ENCODE measurements at places on chromosomes 2 and 18. TPM values are rescaled to one million over a fixed set of nuclear protein-coding genes. Genes with fewer than 3 reads are reported as not detected.

The ALPG gene
- total RNA-seq = not detected

The SIX3 gene
- not detected for total RNA-seq

GRCh38 chr2:83112858-83113257 is 1346.2 kb downstream of the SUCLG1 start:
- DNase-seq = no peak

- DNase-seq = no peak
Observed at GRCh38 chr2:34787341-34787740, 1188.2 kb upstream of the FAM98A start.

The CASP10 gene
- 7.9 TPM for total RNA-seq

DNA sequence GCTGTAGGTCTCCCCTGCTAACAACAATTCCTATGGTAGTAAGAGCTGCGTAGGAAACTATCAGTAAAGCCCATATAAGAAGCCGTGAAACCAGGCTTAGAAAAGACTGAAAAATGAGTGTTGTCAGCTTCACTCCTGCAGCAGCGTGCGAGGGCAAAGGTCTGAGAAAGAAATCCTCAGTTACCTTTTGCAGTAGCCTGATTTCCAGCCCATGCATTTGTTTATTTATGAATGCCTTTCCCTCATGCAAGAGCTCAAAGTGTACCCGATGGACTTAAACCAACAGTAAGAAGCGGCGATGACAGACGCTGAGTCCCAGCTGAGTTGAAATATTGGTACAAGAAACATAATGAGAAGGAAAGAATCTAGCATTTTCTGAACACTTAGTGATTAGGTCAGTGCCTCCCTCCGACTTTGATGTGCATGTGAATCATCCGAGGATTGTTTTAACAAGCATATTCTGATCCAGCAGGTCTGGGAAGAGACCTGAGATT is 15.0 kb upstream of the POLI start:
- DNase-seq = peak; percentile 35

DNA sequence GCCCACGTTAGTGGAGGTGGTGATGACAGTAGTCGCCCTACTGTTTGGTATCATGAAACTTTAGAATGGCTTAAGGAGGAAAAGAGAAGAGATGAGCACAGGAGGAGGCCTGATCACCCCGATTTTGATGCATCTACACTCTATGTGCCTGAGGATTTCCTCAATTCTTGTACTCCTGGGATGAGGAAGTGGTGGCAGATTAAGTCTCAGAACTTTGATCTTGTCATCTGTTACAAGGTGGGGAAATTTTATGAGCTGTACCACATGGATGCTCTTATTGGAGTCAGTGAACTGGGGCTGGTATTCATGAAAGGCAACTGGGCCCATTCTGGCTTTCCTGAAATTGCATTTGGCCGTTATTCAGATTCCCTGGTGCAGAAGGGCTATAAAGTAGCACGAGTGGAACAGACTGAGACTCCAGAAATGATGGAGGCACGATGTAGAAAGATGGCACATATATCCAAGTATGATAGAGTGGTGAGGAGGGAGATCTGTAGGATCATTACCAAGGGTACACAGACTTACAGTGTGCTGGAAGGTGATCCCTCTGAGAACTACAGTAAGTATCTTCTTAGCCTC is 16.2 kb downstream of the MSH6 start:
- DNase-seq = no peak

DNA sequence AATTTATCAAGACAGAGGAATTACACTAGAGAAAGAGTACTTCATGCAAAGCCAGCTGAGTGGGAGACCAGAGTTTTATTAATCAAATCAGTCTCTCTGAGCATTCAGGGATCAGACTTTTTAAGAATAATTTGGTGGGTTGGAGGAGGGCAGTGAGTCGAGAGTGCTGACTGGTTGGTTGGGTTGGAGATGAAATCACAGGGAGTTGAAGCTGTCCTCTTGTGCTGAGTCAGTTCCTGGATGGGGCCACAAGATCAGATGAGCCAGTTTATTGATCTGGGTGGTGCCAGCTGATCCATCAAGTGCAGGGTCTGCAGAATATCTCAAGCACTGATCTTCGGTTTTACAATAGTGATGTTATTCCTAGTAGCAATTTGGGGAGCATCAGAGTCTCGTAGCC is 21.4 kb upstream of the PDCL3 start:
- no peak for DNase-seq

DNA sequence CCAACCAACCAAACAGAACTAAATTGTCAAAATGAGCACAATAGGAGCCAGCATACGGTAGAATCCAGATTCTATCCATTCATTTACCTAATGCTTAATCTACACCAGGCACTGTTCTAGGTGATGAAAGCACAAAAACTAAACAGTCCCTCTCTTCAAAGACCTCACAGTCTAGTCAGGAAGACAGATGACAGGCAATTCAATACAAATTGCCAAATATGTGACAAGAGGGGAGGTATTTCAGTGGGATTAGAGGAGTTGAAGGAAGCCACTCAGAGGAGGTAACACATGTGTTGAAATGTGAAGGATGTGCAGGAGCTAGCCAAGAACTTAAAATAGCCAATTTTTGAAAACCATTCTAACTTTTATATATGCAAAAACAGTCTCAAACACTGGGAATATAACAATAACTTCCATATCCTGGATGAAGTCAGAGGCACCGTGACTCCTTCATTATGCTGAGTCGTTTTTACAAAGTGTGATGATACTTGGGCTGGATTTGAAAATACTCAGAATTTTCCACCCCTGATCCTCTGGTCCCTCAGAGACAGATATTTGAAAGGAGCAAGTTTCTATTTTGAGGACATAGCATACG is 204.9 kb downstream of the PID1 start:
- DNase-seq = no peak

- DNase-seq = no peak
Observed at GRCh38 chr2:240638512-240639160, 13.4 kb downstream of the GPR35 start.

DNA sequence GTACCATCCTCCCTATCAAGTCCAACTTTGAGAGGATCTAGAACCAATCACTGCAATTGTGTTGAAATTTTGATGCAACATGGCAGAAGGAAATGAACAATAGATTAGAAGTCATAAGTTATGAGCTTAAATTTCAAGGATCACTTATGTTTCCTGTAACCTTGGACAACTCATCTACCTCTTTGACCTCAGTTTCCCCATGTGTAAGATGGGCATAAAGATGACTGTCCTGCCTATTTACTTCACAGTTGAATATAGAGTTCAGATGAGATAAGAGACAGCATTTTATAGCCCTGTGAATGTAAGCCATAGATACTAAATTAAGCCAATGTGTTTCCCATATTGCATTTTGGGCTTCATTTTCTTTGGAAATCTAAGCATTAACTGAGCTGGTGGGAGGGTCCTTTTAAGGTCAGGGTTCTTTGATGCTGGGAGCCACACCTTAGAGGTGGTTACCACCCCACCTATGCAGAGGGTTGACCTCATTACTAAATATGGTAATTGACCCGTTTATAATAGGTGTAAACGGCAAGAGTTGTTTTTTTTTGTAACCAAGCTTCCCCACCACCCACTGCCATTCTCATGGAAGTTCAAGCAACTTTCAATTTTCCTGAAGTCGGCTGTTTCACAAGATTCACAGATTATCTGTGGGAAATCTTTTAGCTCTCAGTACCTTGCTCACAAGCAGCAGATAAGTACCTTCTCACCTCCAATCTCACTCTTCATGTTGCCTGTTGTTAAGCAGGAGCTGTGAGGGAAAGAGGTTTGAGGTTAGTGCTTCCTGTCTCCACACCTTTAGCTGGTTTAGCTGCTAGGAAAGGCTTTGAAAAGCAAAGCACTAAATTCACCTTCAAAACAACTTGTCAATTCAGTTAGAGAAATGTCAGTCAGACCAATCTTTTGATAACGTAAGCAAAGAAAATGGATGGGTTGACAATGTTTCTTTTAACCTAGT is 13.3 kb downstream of the CD28 start:
- no peak for DNase-seq

DNA sequence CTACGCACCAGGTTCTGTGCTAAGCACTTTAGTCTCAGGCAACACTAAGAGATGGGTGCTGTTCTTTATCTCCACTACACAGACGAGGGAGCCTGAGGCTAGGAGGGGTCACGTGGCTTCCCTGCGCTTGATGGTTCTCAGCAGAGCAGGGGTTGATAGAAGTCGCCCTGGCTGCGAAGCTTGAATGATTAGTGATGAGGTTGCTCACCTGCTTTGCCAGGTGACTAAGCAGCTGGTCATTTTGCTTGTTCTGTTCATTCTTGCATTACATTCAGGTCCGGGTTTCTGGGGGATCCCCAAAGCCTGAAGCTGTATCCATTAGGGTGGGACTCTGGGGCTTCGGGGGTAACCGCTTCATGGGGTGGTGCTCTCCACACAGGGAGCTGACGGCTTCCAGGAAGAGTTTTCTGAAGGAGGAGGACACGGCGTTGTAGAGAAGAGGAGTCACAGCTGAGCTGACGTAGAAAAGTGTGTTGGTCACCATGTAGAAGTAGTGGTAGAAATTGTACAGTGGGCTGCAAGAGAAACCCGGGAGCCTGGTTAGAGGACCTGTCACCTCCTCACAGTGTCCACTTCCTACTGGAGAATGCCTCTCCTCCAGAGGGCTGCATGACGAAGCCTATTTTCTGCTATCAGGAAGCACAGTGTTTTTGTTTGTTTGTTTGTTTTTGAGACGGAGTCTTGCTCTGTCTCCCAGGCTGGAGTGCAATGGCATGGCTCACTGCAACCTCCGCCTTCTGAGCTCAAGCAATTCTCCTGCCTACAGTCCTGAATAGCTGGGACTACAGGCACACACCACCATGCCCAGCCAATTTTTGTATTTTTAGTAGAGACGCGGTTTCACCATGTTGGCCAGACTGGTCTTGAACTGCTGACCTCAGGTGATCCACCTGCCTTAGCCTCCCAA is 11.5 kb downstream of the NTSR2 start:
- no peak for DNase-seq

GRCh38 chr18:70221915-70222278 is 16.4 kb upstream of the RTTN start:
- no peak for DNase-seq

The TGIF1 gene
- 113 TPM for total RNA-seq

GRCh38 chr2:201660293-201660895 is 17.1 kb upstream of the TMEM237 start:
- no peak for DNase-seq

GRCh38 chr18:71327441-71327840 is 1038.6 kb downstream of the SOCS6 start:
- DNase-seq = no peak

DNA sequence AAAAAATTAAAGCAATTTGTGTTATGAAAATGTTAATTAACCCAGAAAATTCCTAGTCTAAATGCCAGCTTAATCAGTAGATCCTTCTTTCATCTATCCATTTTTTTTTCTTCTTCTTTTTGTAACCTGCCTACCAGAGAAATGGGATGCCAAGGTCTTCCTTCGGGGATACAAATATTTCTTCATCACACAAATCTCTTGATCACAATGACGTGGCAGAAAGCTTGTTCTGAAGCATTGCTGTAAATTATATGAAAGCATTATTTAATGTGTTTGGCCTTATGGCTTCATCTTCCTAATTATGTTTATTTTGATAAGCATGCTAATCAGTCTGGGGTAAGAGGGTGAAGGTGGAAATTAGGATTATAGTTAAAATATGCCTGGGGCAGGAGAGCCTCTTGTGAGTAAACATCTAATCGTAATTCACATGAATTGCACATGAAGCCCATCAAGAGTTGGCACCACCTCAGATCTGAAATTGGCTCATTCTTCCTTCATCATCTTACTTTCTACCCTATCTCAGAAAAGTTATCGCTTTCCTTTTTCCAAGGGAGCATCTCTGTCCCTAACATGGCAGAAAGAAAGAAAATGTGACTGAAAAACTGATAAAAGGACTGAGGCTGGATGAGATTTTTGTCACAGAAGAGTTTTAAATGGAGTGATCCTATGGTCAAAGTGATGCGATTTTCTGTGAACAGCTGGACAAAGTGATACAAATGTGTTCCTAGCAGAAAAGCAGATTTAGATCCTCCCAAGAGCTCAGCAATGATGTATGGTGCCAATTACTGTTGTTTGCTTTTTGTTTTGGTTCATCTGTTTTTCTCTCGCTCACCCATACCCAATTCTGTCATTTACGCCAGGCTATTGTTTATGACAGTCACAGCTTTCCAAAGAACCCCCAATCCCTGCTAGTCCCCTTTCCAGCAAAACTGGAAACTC is 76.9 kb upstream of the PMAIP1 start:
- DNase-seq = no peak

- DNase-seq = peak; percentile 72
Observed at GRCh38 chr18:59617468-59617932, 79.7 kb downstream of the CCBE1 start.

The DSC1 gene
- not detected for total RNA-seq

The OST4 gene
- 491 TPM for total RNA-seq

GRCh38 chr2:239398521-239398921 is 2.3 kb downstream of the HDAC4 start:
- DNase-seq = no peak

- DNase-seq = peak; percentile 22
Observed at GRCh38 chr2:197514754-197515153, 1.1 kb upstream of the MOB4 start.

DNA sequence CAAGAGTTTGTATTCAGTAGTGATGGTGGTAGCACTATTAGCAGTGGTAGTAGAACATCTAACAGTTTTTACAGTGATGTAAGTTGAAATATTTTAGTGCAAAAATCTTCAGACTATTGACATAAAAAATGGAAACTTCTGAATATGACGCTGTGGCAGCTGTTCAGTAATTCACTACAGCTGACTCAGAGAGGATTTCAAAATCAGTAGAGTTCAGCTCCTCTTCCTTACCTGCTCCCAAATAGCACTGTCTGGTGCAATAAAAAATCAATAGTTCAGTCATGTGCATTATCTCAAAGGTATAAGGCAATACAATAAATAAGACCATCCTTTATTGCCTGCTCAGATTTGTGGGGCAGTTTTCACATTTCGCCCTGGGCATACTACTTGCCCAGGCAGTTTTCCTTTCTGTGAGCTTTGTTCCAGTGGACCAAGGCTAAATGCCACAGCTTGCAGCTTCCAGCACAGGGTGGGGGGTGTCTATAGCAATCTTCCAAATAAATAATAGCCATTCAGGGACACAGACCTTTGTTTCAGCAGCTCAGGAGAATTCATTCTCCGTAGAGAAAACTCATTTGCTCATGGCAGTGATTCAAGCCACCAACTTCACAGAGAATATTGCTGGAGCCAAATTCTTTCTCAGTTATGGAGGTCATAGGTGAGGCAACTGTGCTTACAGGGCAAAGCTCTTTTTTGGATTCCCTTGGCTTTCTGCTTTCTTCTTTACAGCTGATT is 33.9 kb upstream of the GORASP2 start:
- peak; percentile 42 for DNase-seq

The ARHGAP15 gene
- total RNA-seq = not detected

The STAT4 gene
- total RNA-seq = 0.37 TPM

DNA sequence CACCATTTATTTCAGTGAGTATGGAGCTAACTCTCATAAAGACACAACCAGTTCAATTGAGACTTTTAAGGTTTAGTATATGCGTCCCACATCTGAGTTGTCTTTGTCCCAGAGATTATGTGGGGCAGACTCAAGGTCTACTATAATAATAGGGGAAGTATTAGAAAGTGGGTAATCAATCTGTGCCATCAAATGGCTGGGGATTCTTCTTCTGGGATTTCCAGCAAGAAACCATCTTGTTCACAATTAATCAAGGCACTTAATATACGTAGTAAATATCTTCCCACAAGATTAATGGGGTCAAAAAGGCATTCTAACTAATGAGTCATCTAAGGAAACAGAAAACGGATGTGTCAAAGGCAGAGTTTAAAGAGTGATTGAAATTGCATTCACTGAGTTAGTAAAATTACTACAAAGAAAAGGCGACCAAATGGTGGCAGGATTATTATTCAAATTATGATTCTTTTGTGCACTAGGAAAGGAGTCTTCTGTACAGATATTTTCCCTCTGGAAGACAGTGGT is 179.8 kb upstream of the REG3G start:
- DNase-seq = no peak

GRCh38 chr18:13289481-13290205 is 71.1 kb downstream of the LDLRAD4 start:
- peak; percentile 31 for DNase-seq

All from M059J (cell line).